ENCODE measurements at places on chromosomes 16 and 17.

DNA sequence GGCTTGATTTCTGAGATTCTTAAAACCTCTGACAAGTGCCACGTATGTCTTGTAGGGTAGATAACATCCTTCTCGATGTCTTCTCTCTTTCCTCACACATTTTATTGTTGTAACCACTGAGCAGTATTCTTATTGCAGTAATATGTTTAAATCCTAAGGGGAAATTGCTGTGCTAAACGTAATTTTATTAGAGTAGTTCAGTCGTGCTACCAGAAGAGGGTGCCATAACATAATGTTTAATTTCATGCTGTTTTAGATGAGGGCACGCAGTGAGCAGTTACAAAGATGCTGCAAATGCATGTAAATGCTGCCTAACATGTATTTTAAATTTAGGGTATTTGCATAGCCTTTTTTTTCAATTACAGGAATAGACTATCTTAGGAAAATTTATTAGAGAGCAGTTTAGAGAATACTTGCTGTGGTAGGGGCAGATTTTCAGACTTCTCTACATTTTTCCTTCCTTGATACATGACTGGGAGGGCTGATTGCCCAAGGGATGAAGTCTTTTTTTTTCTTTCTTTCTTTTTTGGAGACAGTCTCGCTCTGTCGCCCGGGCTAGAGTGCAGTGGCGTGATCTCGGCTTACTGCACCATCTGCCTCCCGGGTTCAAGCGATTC is 51.7 kb downstream of the GAN start:
- no peak for DNase-seq

- no peak for DNase-seq
These were observed 48.1 kb upstream of the SIAH1 start for GRCh38 chr16:48433116-48433849.

DNA sequence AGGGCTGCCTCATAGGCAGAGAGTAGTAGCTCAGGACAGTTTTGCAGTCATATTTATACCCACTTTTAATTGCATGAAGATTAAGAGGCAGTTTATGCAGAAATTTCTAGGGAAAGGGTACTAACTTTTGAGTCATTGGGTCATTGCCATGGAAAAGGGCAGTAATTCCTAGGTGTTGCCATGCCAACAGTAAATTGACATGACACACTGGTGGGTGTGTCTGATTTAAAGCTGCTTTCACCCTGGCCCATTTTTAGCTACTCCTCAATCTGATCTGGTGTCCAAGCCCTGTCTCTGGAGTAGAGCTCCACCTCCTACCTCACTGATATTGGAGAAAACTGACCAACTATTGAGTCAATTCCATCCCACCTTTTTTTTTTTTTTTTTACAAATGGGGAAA is 161.5 kb upstream of the ZKSCAN2 start:
- no peak for DNase-seq

GRCh38 chr17:77392376-77393273 is 251.9 kb downstream of the SEC14L1 start:
- no peak for DNase-seq

Measured in posterior cingulate gyrus (tissue), 11 donors.